ENCODE measurements at places on chromosomes 16 and 17. TPM values are rescaled to one million over a fixed set of nuclear protein-coding genes. Genes with fewer than 3 reads are reported as not detected.

- no peak for DNase-seq
These were observed 60.0 kb upstream of the CHMP6 start for GRCh38 chr17:80931421-80932265.

DNA sequence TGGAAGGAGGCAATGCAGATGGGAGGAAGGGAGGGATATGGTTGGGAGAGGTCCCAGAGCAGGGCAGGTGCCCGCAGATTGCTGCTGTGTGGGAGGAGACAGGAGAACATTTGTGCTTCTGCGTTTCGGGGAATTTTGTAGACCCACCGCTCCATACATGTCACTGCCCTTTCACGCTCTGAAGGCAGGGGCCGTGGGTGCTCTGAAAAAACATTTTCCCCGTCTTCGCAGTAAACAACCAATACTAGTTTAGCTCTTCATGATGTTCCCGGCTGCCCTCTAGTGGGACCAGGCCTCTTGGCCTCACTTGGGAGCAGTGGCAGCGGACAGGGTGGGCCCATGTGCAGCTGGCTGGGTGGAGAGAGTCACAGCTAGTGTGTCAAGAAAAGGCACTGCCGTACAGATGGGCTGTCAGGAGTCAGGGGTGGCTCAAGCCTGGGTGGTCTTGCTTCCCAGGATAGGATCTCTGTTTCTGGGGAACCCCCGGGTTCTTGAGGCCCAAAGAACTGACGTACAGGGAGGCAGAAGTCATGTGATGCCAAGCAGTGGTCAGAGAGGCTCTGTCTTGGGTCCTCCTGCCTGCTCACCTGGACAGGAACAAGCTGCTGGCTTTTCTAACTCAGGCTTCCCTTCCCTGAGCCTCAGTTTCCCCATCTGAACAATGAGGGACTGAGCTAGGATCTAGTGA, 46.5 kb upstream of the CPNE2 start:
- peak; percentile 81 for DNase-seq

GRCh38 chr17:205148-205669, 23.8 kb upstream of the DOC2B start:
- DNase-seq: peak; percentile 7

- no peak for DNase-seq
These were observed 41.3 kb downstream of the GRIN2C start for GRCh38 chr17:74818291-74818938.

Gene AHSP
- total RNA-seq: not detected

Gene SPATA22
- not detected for total RNA-seq

Gene RCVRN
- total RNA-seq: 0.47 TPM

Measured in right cardiac atrium (tissue), 5 donors.